Neural progenitor cell (in vitro differentiated cells): ENCODE measurements at places on chromosomes 7 and 10.

DNA sequence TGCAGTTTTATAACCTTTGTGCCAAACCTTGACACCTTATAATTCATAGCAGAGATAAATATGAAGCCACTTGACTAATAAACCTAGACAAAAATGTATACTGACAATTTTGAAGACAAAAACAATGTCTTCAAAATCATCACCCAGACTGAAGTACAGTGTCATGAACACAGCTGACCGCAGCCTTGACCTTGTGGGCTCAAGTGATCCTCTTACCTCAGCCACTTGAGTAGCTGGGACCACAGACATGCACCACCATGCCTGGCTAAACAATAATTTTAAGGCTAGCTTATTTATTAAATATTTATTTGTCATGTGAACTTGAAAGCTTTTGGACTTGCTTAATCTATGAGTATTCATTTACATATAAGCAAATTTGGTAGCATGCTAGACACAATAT, 24.3 kb downstream of the IL6 start:
- no peak for DNase-seq

GRCh38 chr10:69783515-69783914, 18.2 kb upstream of the COL13A1 start:
- no peak for DNase-seq

GRCh38 chr10:15335508-15335907, 35.6 kb downstream of the FAM171A1 start:
- no peak for DNase-seq

- no peak for DNase-seq
Measured at GRCh38 chr7:106778656-106779250, 86.3 kb upstream of the PIK3CG start.

DNA sequence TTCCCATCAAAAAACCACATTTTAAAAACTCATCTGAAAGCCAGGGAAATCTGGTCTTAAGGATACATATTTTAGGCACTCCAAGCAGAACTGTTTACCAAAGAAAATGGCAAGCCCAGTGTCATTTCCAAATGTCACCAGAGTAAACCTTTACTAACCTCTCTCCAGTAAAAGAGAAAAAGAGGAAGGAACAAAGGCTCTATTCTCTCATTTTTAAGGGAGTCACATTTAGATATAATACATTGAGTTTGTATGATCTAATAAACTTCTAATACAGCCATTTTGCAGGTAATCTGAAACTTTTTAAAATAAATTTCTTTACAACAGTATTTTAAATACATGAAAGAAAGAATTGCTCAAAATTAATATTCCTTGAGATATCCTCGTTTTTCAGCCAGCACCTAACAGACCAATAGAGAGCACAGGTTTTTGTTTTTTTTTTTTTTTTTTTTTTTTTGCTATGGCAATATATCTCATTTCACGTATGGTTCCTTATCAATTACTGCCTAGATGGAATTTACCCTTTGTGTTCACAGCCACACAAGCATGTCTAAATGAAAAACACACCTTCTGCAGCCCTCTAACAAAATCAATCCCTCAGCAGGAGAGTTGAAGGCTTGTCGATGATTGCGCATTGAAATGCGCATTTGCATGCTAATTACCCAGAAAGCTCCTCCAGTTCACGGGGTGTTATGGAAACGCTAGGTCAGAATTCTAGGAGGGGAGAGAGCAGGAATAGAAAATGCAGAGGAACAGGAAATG, 39.8 kb upstream of the MSRB2 start:
- peak; percentile 67 for DNase-seq

GRCh38 chr10:99834410-99834809, 52.0 kb downstream of the ABCC2 start:
- DNase-seq: no peak

DNA sequence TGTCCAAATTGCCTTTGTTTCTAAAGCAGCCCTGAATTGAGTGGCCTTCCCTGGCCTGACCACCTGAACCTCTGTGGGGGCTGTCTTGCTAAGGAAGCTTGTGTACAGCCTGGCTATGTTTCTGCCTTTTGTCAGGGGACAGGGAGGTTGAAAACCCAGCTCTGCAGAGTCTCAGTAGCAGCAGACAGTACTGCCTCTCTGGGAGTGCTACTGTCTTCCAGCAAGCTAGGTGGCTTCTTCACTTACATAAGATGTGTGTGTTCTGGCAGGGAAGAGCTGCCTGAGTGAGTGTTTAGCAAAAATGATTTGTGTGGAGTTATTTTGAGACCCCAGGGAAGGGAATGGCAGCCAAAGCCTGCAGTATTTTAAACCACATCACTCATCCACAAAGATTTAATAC, 57.4 kb downstream of the LRRC4 start:
- DNase-seq: no peak

DNA sequence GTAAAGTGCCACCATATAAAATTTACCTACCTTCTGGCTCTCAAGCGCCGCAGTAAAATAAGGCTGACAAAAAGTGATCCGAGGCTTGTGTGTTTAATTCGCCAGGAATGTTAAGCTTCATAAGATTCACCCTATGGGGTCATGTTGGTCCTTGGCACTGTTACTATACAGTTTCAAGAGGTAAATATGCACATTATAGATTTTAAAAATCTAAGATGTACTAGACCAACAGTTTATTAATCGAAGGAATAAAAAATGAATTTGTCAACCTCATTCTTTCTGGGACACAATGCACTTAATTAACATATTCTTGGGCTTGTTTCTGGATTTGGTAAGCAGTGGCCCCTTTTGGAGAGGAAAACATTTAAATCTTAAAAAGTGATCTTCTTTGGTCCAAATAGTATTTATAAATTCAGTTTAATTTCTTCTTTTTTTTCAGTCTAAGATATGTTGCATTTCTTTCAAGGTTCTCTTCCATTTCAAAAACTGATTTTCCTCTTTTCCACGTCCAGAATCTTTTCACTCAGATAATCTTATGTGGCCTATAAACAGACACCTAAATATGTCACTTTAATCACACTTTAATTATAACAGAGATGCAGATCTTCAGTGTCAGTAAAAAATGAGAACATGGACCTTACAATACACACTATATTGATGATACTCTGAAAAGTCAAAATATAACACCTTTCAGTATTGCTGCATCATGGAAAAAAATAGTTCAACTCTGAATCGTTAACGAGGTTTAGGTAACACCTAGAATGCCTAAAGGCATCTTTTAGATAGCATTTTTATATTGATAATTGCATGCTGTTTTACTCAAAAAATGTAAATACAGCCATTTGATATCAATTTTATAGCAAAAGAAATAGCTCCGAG, 3.8 kb upstream of the SKIDA1 start:
- DNase-seq: peak; percentile 76

- DNase-seq: no peak
Measured at GRCh38 chr7:156458011-156458410, 182.6 kb upstream of the RNF32 start.

- DNase-seq: no peak
Measured at GRCh38 chr10:93913706-93914105, 19.9 kb downstream of the SLC35G1 start.

GRCh38 chr7:111508387-111508786, 53.9 kb downstream of the IMMP2L start:
- DNase-seq: no peak

GRCh38 chr7:111958896-111959295, 247.3 kb downstream of the DOCK4 start:
- no peak for DNase-seq

DNA sequence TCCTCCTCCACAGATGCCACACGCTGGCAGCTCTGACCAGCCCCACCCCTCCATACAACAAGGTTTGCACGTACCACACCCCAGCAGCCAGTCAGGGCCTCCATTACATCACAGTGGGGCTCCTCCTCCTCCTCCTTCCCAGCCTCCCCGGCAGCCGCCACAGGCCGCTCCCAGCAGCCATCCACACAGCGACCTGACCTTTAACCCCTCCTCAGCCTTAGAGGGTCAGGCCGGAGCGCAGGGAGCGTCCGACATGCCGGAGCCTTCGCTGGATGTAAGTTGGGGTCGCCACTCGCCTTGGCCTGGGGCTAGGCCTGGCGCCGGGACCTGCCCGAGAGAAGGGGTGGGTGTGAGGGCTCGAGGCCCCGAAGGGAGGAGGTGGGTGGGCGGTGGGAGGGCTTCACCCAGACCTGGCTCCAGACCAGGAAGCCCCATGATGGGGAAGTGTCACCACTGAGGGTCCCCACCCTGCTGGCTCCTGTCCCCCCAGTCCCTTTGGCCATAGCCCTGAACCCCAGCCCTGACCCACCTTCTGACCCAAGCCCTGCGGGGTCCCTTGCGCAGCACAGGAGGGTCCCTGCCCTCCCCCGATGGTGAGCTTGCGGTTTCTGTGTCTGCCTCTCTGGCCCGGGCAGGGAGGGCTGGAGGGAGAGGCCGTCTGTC, 36.2 kb upstream of the PPIF start:
- DNase-seq: peak; percentile 37

- DNase-seq: no peak
Measured at GRCh38 chr7:150734254-150734653, 3.0 kb upstream of the GIMAP5 start.

- peak; percentile 15 for DNase-seq
Measured at GRCh38 chr7:94064541-94065191, 60.5 kb upstream of the BET1 start.

GRCh38 chr7:151863386-151864079, 13.4 kb downstream of the PRKAG2 start:
- peak; percentile 45 for DNase-seq

GRCh38 chr10:1488970-1489548, 248.3 kb downstream of the ADARB2 start:
- DNase-seq: no peak

GRCh38 chr7:2980401-2981102, 63.1 kb downstream of the CARD11 start:
- no peak for DNase-seq

GRCh38 chr10:131896403-131896802, 4.4 kb upstream of the PPP2R2D start:
- no peak for DNase-seq

GRCh38 chr7:109479388-109479787, 909.7 kb downstream of the DNAJB9 start:
- DNase-seq: no peak

DNA sequence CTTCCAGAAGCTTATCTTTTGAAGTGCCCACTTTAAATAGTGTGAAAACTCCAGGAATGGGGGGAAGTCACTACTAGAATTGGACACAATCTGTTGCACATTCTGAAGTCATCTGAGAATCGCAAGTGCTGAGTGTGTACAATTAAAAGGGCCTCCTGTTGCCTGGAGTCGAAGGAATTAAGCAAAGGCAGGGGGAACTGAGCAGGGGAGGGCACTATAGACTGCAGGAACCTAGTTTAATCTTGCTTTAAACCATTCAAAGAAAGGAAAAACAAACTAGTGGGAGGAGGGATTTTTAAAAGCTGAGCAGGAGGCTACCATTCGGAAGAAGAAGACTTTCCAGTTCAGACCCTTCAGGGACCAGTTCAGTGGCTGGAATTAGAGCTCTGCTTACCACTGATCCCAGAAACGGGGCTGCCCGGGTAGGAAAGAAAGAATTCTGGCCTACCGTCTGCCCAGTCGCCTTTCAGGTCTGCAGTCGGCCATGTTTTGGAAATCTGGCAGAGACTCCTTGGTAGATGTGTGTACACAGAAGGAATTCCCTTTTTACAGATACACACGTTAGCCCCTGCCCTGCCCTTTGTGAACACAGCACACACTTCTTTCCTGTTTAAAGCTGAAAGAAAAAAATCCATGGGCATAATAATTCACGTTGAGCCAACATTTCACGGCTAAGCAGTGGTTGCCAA, 610.6 kb upstream of the FOXK1 start:
- DNase-seq: peak; percentile 56

- DNase-seq: peak; percentile 41
Measured at GRCh38 chr7:142420554-142421362, 162.9 kb upstream of the PRSS58 start.

DNA sequence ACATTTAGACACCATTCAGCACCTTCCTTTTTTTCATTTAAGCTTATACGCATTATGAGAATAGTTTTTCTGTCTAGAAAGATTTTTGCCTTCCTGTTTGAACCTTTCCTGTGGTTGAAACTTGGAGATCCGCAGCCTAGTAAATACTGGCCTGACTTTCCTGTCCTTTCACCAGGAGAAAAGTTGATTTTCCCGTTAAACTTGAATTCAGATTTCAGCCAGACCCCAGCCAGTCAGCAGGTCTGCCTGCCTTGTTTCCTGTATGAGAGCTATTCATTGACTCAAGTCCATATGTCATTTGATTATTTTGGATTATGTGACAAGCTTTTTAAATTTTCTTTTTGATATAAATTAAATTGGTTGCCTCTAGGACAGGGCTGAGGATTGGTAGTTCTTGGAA, 71.5 kb downstream of the EVX1 start:
- no peak for DNase-seq

- DNase-seq: no peak
Measured at GRCh38 chr10:24416248-24416647, 207.3 kb downstream of the KIAA1217 start.

GRCh38 chr7:77338883-77339629, 77.1 kb downstream of the GSAP start:
- DNase-seq: no peak

- DNase-seq: no peak
Measured at GRCh38 chr10:5536486-5537081, 11.8 kb downstream of the CALML3 start.

- DNase-seq: no peak
Measured at GRCh38 chr7:93150200-93150835, 2.1 kb upstream of the SAMD9L start.

GRCh38 chr7:120628251-120628650, 229.7 kb downstream of the TSPAN12 start:
- no peak for DNase-seq

DNA sequence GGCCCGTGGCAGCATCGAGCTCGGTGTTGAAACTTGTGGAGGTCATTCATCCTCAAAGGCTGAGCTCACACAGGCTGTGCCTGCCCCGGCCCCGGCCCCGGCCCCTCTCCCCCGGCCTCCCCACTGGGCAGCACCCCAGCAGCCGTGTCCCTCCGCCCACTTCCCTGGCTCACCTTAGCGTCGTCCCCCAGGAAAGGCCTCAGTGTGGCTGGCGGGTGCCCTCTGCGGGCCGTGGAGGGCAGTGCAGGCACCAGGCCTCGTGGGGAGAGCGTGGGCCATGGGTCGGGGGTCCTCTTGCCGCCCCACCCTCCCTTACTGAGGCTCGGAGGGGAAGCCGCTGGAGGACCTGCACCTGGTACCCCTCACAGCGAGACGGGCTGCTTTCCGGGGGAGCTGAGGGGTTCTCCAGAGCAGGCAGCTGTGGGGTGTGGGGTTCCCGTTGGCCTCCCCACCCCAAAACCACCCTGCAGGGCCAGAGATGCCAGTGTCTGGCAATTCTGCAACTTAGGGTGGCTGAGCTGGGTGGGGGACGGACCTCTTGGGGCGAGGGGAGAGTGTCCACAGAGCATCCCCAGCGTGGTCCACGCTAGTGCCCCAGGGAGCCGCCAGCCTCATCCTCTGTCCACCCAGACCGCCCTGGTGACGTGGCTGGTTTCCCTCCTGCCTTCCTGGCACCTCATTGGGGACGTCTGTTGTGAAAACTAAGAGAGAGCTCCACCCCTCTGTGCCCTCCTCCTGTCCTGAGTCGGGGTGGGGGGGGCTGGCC, 44.2 kb upstream of the DPYSL4 start:
- DNase-seq: peak; percentile 71
